NCI-H446 (cell line): ENCODE measurements at places on chromosomes 2 and 18.

DNA sequence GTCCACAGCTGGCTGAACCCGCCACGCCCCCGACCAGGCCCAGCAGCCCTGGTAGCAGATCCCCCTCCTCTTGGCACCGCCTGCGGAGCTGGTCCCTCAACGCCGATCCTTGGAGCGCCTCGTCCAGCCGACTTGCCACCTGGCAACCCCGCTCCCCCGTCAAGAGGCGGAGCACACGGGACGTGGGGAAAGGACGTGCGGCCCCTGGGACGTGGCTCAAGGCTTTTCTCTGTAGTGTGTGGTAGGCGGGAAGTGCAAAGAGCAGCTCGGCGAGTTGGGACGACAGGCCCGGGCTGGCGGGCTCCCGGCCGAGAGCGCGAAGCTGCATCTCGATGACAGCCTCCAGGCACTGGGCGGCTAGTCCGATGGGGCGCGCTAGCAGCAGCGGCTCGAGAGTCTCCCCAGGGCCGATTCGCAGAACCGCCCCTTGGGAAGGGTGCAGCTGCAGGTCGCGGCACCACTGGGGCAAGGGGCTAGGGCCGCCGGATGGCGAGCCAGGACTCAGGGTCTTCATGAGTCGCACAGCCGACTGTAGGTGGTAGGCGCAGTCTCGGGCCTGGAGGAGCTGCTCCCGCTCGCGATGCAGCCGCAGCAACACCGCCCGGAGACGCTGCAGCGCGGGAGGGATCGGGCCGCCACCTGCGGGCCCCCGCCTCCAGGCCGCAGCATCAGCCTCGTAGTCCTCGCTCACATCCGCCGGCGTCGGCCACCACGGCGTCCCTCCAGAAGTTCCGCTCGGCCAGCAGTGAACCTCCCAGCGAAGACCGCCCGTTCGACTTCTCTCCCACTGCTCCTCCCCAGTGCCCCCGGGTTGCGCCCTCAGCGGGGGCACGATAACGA lies 617 bp downstream of the CCDC142 start:
- no peak for DNase-seq

GRCh38 chr18:24658302-24658701 lies 197.9 kb downstream of the HRH4 start:
- no peak for DNase-seq

- DNase-seq, result no peak
Observed at GRCh38 chr2:221810245-221810644, 238.1 kb upstream of the EPHA4 start.

DNA sequence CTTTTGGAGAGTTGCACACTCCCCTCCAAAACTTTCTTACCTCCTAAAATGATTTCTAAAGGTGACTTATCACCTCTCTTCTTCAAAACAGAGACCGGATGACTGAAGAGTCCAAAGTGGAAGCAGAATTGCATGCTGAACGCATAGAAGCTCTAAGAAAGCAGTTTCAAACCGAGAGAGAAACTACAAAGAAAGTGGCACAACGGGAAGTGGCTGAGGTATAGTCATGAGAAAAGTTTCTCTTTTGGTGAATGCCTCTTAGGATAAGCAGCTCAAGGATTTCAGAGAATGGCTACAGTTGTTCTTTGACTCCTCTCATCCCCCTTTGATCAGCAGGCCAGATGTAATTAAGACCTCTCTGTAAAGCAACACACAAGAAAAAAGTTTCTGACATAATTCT lies 73.6 kb downstream of the GTF3C3 start:
- DNase-seq, result no peak

DNA sequence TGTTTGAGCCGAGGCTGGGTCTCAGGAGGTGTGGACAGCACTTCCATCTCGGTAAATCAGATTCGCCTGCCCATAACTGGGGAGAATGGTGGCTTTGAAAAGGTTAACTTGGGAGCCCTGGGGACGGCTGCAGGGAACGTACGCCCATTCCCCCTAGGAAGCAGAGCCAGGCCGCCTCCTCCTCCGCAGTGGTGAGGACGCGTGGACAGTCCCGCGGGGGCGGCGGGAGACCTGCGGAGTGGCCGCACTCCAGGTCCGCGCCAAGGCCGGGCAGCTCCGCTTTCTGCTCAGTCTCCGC lies 845 bp upstream of the MYCN start:
- DNase-seq, result no peak
